ENCODE measurements at places on chromosomes 12 and 14.

DNA sequence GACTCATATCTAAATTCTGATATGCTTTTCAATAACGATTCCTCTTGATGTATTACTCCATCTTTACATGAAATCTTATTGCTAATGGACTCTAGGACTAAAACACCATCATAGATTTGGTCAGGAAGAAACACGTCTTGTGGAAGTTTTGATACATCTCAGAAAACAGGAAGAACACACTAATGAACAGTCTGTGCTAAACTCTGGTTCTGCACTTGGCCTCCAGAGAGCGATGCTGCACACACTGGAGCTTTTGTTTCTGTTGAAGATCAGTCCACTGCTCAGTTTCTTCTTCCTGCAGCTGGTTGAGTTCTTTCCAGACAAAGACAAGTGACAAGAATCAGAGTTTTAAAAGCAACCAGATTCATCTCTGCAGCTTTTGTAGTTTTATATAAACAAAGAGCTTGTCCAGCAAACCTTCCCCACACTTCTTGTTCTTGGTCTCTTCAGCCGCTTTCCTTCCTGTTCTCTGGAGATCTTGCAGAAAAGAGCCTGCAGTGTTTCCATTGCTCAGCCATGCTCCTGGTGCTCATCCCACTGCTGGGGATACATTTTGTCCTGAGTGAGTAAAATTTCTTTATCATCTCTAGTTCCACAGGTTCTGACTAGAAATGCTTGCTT is 229.1 kb upstream of the OR4E1 start:
- no peaks in the 10 kb centered on the region for H3K36me3 ChIP-seq
- peaks cover 6% of the 10 kb centered on the region for H3K4me1 ChIP-seq
- DNase-seq = peak; percentile 16
- peak overlapping the region; percentile 76 for H3K27ac ChIP-seq

DNA sequence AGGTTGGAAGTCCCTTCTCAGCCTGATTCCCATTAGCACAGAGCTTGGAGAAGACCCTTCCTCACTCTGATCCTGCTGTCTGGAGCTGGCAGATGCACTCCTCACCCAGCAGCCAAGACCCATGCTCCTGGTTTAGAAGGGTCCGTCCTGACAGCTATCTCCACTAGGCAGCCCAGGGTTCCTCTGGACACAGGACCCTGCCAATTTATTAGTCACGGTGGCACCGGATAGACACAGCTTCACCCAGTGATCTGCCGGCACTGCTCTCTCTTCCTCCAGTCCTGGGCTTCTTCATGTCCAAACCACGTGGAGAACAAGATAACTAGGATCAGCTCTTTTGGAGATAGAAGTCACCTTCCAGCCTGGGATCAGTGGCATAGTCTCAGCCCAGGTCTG is 26.2 kb upstream of the TCL1B start:
- H3K27ac ChIP-seq = no peak overlapping the region
- H3K36me3 ChIP-seq = no peaks in the 10 kb centered on the region
- DNase-seq = no peak
- H3K4me3 ChIP-seq = no peak overlapping the region
- peaks cover 32% of the 10 kb centered on the region for H3K27me3 ChIP-seq

GRCh38 chr14:73462048-73462715 is 3.8 kb upstream of the NUMB start:
- no peak overlapping the region for H3K4me3 ChIP-seq
- no peaks in the 10 kb centered on the region for H3K27me3 ChIP-seq
- no peaks in the 10 kb centered on the region for H3K36me3 ChIP-seq

DNA sequence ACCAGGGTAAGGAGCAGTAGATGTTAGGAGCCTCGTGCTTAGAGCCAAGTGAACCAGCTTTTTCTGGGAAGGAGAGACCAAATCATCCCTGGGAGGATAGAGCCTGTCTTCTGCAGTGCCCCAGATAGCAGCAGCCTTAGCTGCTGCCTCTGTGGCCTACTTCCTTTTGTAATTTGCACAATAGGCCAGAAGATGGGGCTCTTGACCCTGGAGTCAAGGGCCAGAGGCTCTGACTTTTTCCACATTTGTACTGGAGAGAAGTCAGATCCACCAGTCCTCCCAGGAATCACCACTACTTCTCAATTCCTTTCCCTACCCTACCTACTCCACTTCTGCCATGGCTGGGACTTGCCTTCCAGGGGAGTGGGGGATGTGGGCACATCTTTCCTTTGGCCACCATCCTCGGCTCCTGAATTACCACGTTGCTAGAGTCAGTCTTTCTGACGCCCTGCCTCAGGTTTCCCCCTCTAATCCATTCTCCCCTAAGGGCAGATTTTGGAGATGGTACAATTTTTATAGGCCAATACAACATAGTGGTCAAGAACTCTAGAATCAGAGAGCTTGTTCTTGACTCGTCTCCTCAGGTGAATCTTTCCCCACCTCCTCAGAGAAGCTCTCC is 3.3 kb upstream of the SLC4A8 start:
- peaks cover 15% of the 10 kb centered on the region for H3K4me1 ChIP-seq
- peak; percentile 42 for DNase-seq
- H3K36me3 ChIP-seq = no peaks in the 10 kb centered on the region
- H3K4me3 ChIP-seq = no peak overlapping the region

GRCh38 chr14:68367536-68367935 is 425.3 kb downstream of the ZFP36L1 start:
- H3K36me3 ChIP-seq = peaks cover 9% of the 10 kb centered on the region
- peaks cover 25% of the 10 kb centered on the region for H3K4me1 ChIP-seq
- H3K27me3 ChIP-seq = no peaks in the 10 kb centered on the region
- H3K4me3 ChIP-seq = no peak overlapping the region

Measured in naive thymus-derived CD8-positive, alpha-beta T cell (primary cell).